ENCODE measurements at places on chromosomes 7 and 10.
A peak's percentile ranks its signal among the peaks of the same experiment; 100 is the strongest.

- DNase-seq: no peak
Observed at GRCh38 chr10:38093816-38094157, 350 bp upstream of the ZNF37A start.

- no peak for DNase-seq
Observed at GRCh38 chr10:49664842-49665355, 14.6 kb upstream of the C10orf53 start.

- no peak for DNase-seq
Observed at GRCh38 chr10:73097305-73097670, 622 bp upstream of the P4HA1 start.

- no peak for DNase-seq
Observed at GRCh38 chr7:73971322-73971703, 56.7 kb upstream of the ELN start.

GRCh38 chr7:27096768-27097514, 1.1 kb upstream of the HOXA1 start:
- peak; percentile 8 for DNase-seq

DNA sequence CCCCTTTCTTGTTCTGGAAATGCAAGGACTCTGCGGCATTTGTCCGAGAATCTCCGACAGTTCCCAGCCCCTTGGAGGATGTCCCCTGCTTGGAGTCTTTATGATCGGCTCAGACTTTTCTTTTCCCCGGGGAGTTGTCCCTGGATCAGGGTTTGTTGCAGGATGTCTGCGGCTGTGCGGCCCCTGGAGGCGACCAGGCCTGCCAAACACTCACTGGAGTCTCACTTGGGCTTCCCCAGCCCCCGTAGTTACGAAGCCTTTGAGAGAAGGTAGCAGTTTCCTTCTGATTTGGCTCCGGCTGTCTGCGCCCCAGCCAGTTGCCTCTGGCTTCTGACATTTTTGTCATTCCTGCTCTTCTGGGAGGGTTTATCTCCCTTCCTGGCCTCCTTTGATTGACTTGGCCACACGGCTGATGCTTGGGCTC, 16.1 kb downstream of the COL26A1 start:
- no peak for DNase-seq

DNA sequence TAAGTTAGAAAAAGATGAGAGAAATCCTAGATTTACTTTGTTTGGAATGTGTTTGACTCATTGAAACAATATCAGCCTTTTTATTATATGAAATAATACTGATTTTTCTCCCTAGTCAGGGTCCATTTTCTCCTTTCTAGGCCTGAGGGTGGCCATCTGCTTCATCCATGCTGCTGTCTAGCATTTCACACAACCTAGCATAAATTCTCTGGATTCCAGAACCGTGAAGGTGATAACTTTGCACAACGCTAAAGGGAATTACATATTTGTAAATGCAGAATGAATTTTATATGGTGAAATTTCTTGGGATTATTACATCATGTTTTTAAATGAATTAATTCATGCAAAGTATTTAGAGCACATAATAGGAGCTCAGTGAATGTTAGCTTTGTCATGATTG, 505.1 kb downstream of the INHBA start:
- no peak for DNase-seq

- DNase-seq: peak; percentile 17
Observed at GRCh38 chr7:67692425-67692824, 695.8 kb downstream of the TYW1 start.

DNA sequence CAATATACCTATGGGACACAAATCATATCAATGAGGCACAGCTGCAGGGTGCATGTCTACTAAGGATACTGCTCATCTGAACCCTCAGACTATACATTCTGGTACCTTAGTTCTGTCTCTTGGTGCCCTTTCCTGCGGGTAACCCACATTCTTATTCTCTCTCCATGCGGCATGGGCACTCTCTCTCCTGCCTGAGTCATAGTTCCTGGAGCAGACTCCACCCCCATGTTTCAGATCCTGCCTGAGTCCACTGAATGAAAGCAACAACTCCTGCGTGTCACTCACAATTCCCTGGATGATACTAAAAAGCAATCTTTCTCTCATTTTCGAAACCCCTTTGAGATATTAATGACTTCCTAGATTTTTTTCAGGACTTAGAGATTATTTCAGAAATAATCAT, 653.1 kb upstream of the C7orf33 start:
- no peak for DNase-seq

GRCh38 chr7:46033592-46033991, 112.5 kb upstream of the IGFBP3 start:
- no peak for DNase-seq

Data from NCI-H774 (cell line).